ENCODE measurements at places on chromosomes 13 and 19. TPM values are rescaled to one million over a fixed set of nuclear protein-coding genes. Genes with fewer than 3 reads are reported as not detected.

GRCh38 chr13:45370922-45371406 lies 30.0 kb upstream of the TPT1 start:
- no peak for DNase-seq

GRCh38 chr19:28020619-28021258 lies 1192.2 kb downstream of the UQCRFS1 start:
- DNase-seq: no peak

DNA sequence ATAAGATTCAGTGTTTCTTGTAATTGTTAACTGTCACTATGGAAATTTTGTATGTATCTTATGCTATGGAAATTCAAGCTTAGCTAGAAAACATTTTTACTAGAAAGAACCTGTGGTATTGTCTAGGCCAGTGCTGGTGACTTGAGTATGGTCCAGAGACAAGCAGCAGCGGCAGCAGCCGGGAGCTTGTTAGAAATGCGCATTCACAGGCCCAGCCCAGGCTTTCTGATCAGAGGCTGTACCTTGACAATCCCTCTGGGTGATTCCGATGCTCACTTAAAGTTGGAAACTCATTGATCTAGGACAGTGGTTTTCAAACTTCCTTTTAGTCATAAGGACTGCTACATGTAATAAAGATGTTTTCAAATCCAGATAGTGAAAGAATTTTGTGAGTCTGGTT lies 287.4 kb downstream of the SHISA2 start:
- DNase-seq: no peak

- no peak for DNase-seq
Measured at GRCh38 chr13:66536746-66537145, 693.4 kb downstream of the PCDH9 start.

GRCh38 chr13:97715763-97716162 lies 237.7 kb upstream of the IPO5 start:
- DNase-seq: peak; percentile 36

DNA sequence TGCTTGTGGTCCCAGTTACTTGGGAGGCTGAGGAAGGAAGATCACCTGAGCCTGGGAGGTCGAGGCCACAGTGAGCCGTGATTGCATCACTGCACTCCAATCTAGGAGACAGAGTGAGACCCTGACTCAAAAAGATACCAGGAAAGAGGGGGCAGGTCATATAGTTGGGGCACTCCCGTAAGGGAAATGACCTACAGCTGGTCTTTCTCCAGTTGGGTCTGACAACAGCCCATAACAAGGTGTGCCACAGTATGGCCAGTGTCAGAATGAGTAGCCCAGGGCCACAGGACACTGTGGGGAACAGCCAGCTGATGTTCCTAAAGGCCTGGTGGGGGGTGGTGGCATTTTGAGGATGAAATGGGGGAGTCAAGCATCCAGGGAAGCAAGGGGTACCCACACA lies 10.8 kb downstream of the DNMT1 start:
- no peak for DNase-seq

DNA sequence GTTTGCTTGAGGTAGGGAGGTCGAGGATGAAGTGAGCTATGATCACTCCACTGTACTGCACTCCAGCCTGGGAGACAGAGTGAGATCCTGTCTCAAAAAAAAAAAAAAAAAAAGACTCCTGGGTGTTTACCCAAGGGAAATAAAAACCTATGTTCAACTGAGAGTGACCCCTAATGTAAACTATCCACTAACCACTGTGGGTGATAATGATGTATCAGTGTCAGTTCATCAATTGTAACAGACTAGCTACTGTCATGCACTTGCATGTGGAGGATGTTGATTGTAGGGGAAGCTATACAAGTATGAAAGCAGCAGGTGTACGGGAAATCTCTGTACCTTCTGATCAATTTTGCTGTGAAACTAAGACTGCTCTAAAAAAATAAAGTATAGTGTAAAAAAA lies 2.6 kb upstream of the CIB3 start:
- DNase-seq: no peak

DNA sequence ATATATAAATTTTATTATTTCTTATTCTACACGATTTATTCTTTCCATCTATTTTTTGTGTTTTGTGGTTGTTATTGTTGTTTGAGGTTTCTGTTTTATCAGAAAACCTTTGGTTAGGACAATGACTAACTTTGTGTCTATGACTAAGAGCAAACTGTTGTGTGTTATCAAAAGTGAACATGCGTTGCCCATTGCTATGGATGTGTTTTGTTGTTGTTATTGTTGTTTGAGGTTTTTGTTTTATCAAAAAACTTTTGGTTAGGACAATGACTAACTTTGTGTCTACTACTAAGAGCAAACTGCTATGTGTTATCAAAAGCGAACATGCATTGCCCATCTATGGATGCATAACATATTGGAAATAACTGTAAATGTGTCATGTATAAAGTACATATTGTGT lies 692.3 kb downstream of the SLITRK1 start:
- no peak for DNase-seq

SMIM7 gene
- 68.0 TPM for total RNA-seq

FPR3 gene
- not detected for total RNA-seq

ZNF177 gene
- total RNA-seq: 1.2 TPM

RAB8A gene
- total RNA-seq: 76.6 TPM

All from bronchial epithelial cell (primary cell).